ENCODE measurements at places on chromosomes 3 and 15. TPM values are rescaled to one million over a fixed set of nuclear protein-coding genes. Genes with fewer than 3 reads are reported as not detected.

GRCh38 chr3:55174747-55175146, 246.9 kb upstream of the LRTM1 start:
- DNase-seq: no peak

GRCh38 chr3:2643606-2644005, 466.6 kb downstream of the IL5RA start:
- DNase-seq: no peak

The ANKRD34C gene
- 0.04 TPM for polyA plus RNA-seq

- no peak for DNase-seq
Measured at GRCh38 chr3:197547306-197548011, 8.3 kb downstream of the BDH1 start.

GRCh38 chr3:197202694-197203093, 95.7 kb downstream of the DLG1 start:
- DNase-seq: no peak

The BCHE gene
- 17.7 TPM for polyA plus RNA-seq

The CHRNA3 gene
- polyA plus RNA-seq: 1.5 TPM

GRCh38 chr3:34015204-34016142, 217.0 kb downstream of the PDCD6IP start:
- no peak for DNase-seq

DNA sequence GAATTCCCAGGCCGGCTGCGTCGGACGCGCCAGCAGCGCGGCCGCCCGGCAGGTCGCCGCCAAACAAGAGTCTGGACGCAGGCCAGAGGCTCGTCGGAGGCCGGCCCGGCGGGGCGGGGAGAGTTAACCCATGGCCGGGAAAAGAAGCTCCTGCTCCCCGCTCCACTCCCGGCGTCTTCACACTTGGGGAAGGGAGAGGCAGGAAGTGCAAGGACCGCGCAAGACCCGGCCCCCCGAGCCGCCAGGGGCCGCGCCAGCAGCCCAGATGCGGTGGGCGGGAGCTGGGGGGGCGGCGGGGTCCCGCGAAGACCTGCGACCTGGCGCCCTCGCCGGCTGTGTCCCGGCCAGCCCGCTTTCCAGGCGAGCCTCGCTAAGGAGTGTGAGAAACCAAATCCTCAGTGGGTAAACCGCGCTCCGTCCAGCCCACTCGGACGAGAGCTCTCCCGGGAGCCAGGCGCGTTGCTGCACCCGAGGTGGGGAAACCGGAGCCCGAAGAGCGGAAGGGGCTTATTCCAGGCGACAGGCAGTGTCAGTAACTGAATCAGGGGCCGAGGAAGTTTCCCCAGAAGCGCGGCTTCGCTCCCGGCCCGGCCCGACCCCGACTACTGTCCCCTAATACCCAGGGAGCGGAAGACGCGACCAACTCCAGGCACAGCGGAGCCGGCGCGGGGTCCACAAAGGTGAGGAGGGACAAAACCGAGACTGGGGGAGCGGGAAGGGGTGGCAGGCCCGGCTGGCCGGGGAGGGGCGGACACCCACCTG, 721 bp downstream of the ADAMTS7 start:
- DNase-seq: peak; percentile 33

DNA sequence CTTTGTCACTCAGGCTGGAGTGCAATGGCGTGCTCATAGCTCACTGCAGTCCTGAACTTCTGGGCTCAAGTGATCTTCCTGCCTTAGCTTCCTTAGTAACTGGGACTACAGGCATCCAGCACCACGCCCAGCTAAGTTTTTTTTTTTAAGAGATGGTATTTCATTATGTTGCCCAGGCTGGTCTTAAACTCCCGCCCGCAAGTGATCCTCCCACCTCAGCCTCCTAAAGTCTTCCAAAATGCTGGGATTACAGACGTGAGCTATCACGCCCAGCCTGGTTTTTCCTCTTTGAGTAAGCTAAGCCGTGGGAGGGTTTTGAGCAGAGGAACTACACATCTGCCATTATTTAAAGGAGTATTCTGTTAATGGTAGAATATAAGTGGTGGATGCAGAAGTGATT, 7.4 kb upstream of the LRRFIP2 start:
- no peak for DNase-seq

The SOX14 gene
- polyA plus RNA-seq: not detected

The WDR5B gene
- 9.3 TPM for polyA plus RNA-seq

The BFSP2 gene
- polyA plus RNA-seq: not detected

The GRM7 gene
- 2.2 TPM for polyA plus RNA-seq

DNA sequence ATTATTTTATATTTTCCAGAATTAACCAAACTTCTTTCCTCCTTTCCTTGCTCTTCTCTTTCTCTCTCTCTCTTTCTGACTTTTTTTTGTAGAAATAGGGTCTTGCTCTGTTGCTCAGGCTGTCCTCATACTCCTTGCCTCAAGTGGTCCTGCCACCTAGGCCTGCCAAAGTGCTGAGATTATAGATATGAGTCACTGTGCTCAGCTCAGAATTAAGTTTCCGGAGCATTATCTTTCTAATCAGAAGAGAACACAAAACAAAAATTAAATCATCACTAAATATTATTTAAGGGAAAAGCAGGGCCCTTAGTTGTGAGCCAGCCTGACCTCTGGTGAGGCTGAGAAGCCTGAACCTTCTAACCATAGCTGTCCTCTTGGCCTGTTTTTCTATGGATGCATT, 168.2 kb downstream of the SOX2 start:
- DNase-seq: no peak

The SGO1 gene
- 10.2 TPM for polyA plus RNA-seq

GRCh38 chr3:121493431-121493830, 52.4 kb downstream of the POLQ start:
- DNase-seq: no peak

GRCh38 chr15:62571072-62571471, 406.0 kb upstream of the C2CD4B start:
- no peak for DNase-seq

GRCh38 chr15:94582368-94582767, 351.0 kb downstream of the MCTP2 start:
- peak; percentile 40 for DNase-seq

The PCLAF gene
- 55.8 TPM for polyA plus RNA-seq

GRCh38 chr3:64438066-64438465, 212.8 kb upstream of the PRICKLE2 start:
- DNase-seq: no peak

GRCh38 chr15:39629906-39630305, 49.0 kb downstream of the THBS1 start:
- no peak for DNase-seq

DNA sequence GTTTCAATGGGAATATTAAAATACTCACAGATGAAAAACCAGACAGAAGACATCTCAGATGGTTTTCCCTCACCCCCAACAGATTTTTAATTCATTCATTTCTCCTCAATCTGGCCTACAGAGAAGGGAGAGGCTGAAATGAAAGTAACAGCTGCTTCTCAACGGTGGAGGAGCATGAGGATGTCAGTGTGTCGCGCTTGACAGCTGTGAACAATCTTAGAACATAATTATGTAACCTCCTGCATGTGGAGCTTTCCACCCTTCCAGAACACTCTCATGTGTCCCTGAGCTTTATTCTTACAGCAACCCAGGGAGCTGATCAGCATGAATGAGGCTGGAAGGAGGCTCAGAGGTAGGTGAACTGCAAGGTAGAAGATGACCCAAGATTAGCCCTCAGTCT, 52.7 kb downstream of the MB21D2 start:
- DNase-seq: no peak

DNA sequence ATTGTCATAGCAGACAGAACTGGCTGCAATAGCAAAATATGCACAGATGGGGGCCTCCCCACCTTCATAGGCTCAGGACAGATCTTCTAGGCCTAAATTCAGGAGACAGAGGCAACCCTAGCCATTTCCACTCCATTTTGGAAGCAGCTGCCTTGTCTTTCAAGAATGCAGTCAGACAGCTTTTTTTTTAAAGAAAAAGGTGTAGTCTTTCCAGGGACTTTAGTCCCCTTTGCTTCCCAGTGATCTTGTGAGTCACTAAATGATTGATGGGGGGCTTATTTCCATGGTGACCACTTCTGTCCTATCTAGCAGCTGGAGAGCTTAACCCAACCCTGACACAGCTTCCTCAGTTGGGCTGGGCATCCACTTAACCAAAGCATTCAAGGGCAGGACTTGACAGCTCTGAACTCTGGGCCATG, 165.9 kb downstream of the TPRG1 start:
- no peak for DNase-seq

DNA sequence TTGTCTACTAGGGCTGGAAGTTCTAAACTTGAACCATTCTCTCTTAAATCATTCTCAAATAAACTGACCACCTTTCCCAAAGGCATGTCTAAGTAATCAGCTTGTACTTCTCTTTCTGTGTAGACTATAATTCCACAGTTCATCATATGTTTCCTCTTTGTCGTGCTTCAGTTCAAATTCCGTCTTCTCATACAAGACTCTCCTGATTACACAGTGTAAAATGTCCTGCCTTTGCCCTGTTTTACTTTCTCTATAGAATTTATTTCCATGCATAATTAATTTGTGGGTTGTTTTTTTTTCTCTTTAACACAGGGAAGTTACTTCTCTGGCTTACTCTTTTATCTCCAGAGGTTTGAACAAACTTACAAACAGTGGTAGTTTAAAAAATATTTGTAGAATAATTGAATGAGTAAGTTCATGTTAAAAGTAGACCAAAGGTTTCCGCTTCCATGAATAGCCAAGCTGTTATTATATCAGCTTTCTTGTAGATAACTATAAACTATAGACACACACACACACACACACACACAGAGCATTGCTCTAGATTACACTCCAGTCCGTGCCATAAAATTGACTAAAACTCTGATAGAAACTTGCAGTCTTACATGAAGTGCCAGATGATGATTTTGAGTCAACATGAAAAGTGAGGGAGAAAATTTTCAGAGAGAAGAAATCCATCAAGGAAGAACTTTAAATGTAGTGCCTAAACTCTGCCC, 119.0 kb downstream of the SUCNR1 start:
- no peak for DNase-seq

The ZSCAN2 gene
- 28.4 TPM for polyA plus RNA-seq

DNA sequence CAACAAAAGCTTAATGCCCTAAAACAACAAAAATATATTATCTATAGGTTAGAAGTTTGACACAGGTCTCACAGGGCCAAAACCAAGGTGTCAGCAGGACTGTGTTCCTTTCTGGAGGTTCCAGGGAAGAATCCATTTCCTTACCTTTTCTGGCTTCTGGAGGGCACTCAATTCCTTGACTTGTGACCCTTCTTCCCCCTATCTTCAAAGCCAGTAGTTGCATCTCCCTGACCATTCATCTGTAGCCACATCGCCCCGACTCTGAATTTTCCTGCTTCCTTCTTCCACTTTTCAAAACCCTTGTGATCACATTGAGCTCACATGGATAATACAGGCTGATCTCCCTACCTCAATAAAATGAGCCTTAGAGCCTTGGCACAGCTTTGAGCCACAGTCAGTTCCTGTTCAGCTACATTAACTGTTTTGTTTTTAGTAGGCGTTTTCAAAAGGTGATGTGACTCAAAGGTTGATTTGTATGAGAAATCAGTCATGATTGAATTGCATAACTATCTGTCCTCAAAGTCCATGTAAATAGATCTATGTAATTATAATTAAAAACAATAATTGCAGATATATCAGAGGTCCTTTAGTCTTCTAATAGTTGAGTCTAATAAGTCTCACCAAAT, 12.4 kb downstream of the PFN2 start:
- DNase-seq: no peak

The ITGB5 gene
- 101 TPM for polyA plus RNA-seq

- no peak for DNase-seq
Measured at GRCh38 chr3:82261637-82262036, 500.2 kb upstream of the GBE1 start.

The KCNAB1 gene
- 3.9 TPM for polyA plus RNA-seq

DNA sequence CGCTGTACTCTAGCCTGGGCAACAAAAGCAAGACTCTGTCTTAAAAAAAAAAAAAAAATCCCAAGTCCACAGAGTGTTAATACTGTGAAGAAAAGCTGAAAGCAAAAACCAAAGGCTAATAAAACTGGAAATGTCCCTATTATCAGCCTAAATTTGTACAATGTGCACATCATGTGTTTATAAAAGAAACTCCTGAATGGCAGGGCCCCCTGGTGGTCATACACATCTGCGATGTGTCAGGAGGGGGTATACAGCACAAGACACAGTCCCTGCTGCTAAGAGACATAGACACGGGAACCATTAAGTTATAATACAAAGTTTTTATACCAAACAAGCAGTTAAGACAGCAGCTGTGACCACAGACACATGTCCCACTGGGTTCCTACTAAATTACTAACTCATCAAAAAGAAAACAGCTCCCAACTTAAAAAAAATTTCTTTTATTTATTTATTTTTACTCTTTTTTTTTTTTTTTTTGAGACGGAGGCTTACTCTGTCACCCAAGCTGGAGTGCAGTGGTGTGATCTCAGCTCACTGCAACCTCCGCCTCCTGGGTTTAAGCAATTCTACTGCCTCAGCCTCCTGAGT, 31.0 kb downstream of the IDH2 start:
- no peak for DNase-seq

DNA sequence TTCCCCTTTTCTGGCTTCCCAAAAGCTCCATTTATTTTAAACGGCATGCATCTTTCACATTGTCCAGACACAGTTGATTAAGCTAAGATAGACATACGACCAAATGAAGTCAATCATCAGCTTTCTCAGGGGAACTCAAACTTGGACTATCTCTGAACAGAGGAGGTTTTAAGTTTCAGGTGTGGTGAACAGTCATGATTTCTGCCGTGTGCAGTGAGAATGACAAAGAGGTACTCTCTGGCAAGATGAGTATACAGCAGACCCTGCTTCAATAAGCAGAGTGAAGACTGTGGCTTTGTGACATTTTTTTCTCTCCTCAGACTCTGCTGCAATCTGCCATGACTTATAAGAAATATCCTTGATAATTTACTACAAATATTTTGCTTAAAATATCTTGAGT, 307.7 kb downstream of the CNTN6 start:
- no peak for DNase-seq

- DNase-seq: no peak
Measured at GRCh38 chr3:79872483-79872882, 104.7 kb upstream of the ROBO1 start.

The GPR27 gene
- polyA plus RNA-seq: 8.8 TPM

The CSTA gene
- polyA plus RNA-seq: 0.59 TPM

DNA sequence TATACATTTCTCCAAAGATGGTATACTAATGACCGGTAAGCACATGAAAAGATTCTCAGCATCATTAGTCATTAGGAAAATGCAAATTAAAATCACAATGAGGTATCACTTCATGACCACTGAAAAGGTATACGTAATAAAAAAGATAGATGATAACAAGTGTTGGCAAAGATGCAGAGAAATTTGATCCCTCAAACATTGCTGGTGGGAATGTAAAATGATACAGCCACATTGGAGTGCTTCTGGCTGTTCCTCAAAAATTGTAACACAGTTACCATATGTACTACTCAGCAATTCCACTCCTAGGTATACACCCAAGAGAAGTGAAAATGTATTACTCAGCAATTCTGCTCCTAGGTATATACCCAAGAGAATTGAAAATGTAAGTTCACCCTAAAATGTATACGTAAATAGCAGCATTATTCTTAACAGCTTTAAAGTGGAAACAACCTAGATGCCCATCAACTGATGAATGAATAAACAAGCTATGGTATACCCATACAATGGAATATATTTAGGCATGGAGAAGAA, 25.0 kb upstream of the KY start:
- DNase-seq: no peak

- DNase-seq: no peak
Measured at GRCh38 chr15:40838756-40839155, 5.1 kb upstream of the SPINT1 start.

- DNase-seq: no peak
Measured at GRCh38 chr3:121223116-121223515, 315.1 kb downstream of the STXBP5L start.

- no peak for DNase-seq
Measured at GRCh38 chr3:172040981-172041963, 1.9 kb downstream of the FNDC3B start.

The MOBP gene
- 0.07 TPM for polyA plus RNA-seq

- DNase-seq: no peak
Measured at GRCh38 chr3:51704511-51704950, 2.3 kb upstream of the GRM2 start.

- no peak for DNase-seq
Measured at GRCh38 chr3:194294895-194295214, 56.3 kb downstream of the CPN2 start.

Measured in left renal pelvis (tissue), 4 donors.